ENCODE measurements at places on chromosomes 3 and 15. TPM values are rescaled to one million over a fixed set of nuclear protein-coding genes. Genes with fewer than 3 reads are reported as not detected.

SI gene
- not detected for total RNA-seq

PPP1R14D gene
- 0.55 TPM for total RNA-seq

GRCh38 chr3:77799278-77799677 is 759.4 kb downstream of the ROBO2 start:
- H3K36me3 ChIP-seq = no peaks in the 10 kb centered on the region
- no peak overlapping the region for H3K27ac ChIP-seq
- H3K4me1 ChIP-seq = no peaks in the 10 kb centered on the region
- DNase-seq = no peak
- no peaks in the 10 kb centered on the region for H3K27me3 ChIP-seq
- no peak overlapping the region for H3K4me3 ChIP-seq

- H3K27ac ChIP-seq = peak overlapping the region; percentile 70
- no peaks in the 10 kb centered on the region for H3K27me3 ChIP-seq
- H3K4me1 ChIP-seq = peaks cover 20% of the 10 kb centered on the region
- no peak overlapping the region for H3K4me3 ChIP-seq
- DNase-seq = peak; percentile 24
- H3K36me3 ChIP-seq = peaks cover 8% of the 10 kb centered on the region
Measured at GRCh38 chr15:59174835-59175831, 31.5 kb upstream of the LDHAL6B start.

Measured in PC-9 (cell line).